ENCODE measurements at places on chromosomes 1 and 21.

GRCh38 chr1:18953731-18954231 lies 2.7 kb downstream of the IFFO2 start:
- no peak for DNase-seq

DNA sequence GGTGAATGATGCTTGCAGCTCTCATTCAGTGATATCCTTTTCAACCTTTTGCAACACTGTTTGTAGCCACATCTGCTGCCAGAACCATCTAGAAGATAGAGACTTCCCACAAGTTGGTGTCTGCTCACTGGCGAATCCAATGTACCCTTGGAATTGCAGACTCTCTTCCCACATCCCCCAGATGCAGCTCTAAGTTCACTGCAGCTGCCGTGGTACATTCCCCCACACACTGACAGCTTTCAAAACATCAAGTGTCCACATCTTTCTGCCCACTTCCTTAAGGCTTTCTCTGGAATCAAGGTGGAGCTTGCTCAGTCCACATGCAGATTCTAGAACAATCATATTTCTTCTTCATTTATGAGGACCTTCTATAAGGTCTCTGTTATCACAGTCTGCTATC lies 99.2 kb downstream of the PLPPR4 start:
- no peak for DNase-seq

DNA sequence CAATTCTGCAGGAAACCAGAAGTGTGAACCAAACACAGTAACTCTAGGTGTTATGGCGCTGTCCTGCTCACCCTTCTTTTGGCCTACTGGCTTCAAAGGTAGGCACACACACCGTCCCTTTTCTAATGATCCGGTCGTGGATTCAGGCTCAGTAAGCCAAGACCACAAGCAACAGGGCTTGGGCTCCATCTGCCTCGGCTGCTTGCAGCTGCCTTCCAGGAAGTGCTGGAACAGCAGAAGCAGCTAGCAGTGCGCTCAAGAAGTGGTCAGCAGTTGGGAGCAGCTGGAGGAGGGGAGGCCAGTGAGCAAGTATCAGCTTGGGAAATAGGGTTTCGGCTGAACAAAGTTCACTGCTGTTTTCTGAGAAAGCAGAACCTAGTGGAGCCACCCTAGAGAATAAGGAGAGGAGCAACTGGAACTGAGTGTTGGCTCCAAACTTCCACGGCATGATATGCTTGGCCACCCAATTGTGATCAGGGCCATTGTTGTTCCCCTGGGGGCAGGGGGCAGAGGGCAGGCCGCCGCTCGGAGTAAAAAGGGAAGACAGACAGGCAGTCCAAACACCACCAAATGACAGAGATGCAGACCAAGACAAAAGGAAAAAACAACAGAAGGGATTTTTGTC lies 173.4 kb downstream of the TOMM20 start:
- DNase-seq: no peak

DNA sequence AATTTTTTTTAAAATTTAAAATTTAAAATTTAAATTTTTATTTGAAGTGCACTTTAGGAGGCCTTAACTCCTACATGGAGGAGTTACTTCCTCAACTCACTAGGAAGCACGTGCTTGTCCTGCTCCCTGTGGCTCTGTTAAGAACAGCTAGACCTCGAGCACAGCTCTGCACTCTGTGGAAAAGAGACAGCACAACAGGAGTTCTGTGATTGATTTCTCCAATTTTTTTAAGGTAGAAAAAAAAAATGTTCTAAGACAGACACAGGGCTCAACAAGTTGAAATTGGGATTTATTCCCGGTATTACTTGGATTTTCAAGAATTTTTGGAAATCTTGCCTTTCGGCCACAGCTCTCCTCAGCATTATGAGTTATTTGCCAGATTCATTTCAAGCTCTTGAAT lies 356.6 kb upstream of the LYPLAL1 start:
- no peak for DNase-seq

GRCh38 chr1:156809281-156809680 lies 7.4 kb downstream of the SH2D2A start:
- no peak for DNase-seq

DNA sequence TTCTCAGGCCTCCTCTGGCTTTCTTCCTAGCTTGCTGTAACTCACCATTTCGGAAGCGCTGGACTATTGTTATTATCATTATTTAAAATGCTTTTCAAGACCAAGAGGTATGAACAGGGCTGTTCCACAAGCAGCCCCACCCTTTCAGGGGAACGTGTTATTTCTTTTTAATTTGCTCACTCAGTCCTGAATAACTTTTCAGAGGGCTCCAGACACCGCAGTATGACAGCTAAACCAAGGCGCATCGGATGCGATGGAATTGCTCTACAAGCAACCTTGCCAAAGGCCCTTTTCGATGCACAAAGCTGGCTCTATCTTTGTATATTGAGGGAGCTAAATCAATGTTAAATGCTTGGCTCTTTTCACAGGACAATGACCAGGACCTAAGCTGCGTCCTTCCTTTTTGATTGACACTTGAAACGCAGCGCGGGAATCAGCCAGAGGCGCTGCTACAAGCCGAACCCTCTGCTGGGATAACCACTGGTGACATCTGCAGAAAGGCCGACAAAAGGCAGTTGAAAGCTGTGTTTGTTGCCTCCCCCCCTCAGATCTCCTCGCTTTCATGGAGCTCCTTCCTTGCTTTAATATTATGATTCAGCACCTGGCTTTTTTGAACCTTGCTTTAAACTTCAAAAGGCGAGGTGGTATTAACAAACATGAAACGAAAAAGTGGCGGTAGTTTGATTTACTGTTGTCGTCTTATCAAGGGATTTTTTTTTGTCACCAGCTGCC lies 204.7 kb upstream of the PROX1 start:
- DNase-seq: no peak

DNA sequence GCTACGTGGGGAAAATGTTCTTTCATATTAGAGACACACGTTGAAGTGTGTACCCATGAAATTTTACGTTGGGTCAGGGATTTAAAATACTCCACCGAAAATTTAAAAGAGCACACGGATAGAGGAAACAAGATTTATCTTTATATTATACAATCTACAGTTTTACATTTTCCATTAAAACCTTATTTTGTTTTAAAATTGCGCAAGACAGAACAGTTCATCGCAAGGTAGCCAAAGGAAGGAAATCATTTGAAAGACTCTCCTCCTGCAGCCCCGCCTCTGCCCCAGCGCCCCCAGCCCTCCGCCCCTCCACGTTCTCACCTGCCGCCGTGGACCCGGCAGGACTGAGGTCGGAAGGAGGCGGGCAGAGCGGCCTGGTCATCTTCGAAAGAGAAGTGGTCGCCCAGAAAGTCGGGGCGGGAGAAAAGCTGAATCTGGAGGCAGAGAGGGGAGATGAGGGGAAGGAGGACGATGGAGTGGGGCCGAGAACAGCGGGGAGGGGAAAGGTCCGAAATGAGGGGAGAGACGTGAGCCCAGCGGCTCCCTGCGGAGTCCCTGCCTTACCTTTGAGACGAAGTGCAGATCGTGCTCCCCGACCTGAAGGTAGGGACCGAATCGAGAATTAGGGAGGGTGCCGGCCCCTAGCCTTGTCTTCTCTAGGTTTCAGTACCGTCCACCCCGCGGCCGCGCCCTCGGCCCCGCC lies 18.0 kb downstream of the CRYBG2 start:
- DNase-seq: no peak

GRCh38 chr1:207261971-207262370 lies 59.5 kb upstream of the CD55 start:
- DNase-seq: no peak

- DNase-seq: peak; percentile 27
Measured at GRCh38 chr1:97814121-97814520, 106.7 kb downstream of the DPYD start.

DNA sequence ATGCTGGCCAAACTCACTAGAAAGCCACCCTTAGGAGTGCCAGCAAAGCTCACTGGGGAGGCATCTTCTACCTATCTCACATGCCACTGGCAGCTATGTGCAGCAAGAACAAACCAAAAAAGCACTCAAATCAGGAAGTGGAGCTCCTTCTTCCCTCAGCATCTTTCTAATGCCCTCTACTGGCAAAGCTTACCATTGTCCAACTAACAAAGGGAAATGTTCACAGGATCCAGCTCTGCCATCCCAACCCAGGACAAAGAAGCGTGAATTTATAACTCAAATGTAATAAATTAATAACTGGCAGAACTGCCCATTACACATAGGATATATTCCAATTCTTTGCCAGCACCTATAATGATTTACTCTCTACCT lies 38.9 kb downstream of the LEPR start:
- peak; percentile 39 for DNase-seq

- DNase-seq: no peak
Measured at GRCh38 chr1:66291531-66291864, 242.5 kb upstream of the SGIP1 start.

DNA sequence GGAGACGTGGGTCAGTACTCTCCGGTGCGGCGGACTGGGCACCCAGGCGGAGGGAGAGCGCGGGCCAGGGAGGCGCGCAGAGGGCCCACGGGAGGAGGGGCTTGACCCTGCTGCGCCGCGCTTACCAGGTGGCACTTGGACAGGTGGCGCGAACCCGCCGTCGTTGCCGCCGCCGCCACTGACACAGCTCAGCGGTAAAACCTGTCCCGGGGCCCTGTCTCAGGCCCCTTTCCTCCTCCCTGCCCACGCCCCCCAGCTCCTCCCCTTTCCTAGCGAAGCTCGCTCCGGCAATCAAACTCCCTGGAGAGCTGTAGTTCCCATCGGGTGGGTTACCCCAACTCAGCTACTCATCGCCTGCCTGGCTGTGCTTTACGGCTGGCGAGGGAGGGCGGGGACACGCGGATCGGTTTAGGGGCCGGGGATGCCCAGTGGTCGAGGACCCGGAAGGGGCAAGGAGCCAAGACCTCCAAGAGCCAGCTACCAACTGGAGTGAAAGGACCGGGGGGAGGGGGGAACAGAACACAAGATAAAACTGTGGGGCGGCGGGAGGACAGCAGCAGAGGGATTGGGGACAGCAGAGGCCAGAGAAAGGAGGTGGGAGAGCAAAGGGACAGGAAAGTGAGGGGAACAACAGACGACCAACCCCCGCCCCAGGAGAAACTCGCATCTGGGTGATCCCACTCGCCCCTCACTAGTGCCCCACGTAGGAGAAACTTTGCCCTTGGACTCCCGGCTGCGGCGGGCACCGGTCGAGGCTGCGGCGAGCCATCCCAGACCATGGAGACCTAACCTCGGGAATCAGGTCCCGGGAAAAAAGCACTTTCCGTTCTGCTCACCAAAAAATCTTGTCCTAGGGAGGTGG lies 2.9 kb downstream of the GFI1 start:
- DNase-seq: no peak

DNA sequence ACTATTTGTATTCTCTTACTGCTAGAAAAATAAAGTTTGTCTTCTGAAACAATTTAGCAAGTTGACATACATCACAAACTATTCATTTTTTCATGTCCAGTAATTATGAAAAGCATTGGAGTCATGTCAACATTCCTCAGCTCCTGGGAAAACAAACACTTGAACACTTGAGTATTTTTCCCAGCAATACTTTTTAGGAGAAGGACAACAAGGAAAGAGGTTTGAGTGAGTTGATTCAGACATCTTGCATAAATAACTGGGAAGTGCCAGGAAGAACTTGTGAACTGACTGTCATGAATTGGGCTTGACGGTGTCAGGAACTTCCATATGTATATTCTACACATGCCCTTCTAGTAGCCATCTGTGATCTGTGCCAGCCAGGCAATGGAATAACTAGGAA lies 195.6 kb downstream of the HMCN1 start:
- DNase-seq: no peak

GRCh38 chr1:110280804-110281203 lies 58.4 kb upstream of the RBM15 start:
- no peak for DNase-seq

GRCh38 chr1:215987092-215987875 lies 420.2 kb downstream of the KCTD3 start:
- no peak for DNase-seq

GRCh38 chr1:117118137-117118536 lies 3.4 kb downstream of the TRIM45 start:
- no peak for DNase-seq

- DNase-seq: peak; percentile 5
Measured at GRCh38 chr1:186819126-186819525, 9.6 kb upstream of the PLA2G4A start.

DNA sequence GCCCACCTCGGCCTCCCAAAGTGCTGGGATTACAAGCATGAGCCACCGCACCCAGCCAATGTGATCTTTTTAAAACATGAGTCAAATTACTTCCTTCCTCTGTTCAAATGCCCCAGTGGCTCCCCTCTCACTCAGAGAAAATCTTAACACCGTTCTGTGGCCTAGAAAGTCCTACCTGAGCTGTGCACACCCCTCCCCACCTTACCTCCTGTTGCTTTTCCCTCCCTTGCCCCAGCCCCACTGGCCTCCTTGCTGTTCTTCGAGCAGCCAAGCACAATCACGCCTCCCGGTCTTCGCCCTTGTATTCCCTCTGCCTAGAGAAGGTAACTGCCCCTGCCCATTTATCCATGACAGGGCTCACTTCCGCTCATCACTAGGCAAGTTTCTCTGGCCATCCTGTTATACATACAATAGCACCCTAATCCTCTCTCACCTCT lies 62.6 kb upstream of the RPL11 start:
- DNase-seq: no peak

- peak; percentile 30 for DNase-seq
Measured at GRCh38 chr1:17919525-17920439, 164.6 kb downstream of the ACTL8 start.

DNA sequence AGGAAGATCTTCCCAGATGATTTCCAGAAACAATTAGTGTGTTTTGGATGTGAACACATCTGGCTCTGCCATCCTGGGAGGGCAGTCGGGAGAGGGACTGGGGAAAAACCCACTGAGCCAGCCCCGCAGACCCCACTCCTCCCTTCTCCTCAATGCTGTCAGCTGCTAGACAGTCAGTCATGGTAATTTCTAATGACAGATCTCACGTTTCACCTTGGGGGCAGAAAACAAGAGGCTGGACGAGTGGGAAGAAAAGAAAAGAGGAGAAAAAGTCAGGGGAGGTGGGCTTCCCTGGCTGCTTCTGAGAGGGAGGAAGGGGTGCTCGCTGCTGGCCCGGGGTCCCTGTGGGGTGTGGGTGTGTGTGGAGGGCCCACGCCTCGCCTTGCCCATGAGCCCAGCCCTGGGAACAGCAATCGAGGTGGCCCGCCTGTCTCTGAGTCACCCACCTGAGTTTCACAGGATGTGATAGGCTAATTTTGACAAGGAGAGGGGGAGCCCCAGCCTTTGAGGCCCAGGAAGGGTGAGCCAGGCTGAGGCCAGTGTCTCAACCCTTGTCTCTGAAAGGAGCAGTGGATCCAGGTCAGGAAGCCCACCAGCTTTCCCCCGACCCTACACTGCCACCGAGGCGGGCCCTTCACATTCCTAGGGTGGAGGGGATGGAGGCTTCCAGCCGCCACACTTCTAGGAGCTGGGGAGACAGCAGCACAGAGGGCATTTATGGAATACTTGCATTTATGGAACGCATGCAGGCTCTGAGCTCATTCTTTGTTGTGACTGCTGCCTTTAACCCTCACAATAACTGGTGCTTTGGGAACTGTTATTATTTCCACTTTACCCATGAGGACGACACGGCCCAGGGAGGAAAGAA lies 49.1 kb upstream of the IFNLR1 start:
- peak; percentile 44 for DNase-seq

GRCh38 chr1:211375949-211376348 lies 49.3 kb downstream of the TRAF5 start:
- no peak for DNase-seq
